Brain microvascular endothelial cell (primary cell): ENCODE measurements at places on chromosomes 1 and 21.

DNA sequence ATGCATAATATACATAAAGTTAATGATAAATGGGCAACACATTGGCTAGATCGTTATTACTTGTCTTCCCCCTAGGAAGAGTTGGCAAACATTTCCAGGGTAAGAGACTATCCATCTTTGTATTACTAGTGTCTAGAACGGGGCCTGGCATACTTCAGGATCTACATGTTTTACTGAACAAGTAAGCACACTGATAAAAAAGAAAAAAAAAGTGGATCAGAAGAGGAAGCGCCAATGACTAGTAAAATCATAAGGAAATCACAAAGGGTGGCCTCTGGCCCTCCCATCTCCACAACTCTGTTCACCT, 482 bp downstream of the TM2D1 start:
- no peak for DNase-seq

GRCh38 chr1:107626073-107626796, 338.7 kb downstream of the VAV3 start:
- DNase-seq: no peak

DNA sequence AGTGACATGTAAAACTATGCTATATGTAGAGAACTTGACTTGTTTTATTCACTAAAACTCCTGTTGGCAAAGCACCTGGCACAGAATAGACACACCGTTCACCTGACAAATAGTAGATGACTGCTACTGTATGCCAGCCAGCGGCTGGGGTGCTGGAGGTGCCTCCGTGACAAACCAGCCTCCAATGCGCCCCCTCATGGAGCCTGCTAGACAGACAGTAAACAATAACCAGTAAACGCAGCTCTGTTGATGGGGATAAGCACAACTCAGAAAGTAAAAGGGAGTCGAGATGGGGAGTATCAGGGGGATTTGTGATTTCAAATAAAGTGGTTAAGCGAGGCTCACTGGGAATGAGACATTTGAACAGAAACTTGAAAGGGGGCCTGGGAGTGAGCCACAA, 107.2 kb downstream of the PRDM2 start:
- DNase-seq: peak; percentile 18

- DNase-seq: no peak
Measured at GRCh38 chr1:24300971-24301784, 18.0 kb upstream of the GRHL3 start.

- peak; percentile 49 for DNase-seq
Measured at GRCh38 chr1:185561629-185562028, 172.6 kb upstream of the HMCN1 start.

DNA sequence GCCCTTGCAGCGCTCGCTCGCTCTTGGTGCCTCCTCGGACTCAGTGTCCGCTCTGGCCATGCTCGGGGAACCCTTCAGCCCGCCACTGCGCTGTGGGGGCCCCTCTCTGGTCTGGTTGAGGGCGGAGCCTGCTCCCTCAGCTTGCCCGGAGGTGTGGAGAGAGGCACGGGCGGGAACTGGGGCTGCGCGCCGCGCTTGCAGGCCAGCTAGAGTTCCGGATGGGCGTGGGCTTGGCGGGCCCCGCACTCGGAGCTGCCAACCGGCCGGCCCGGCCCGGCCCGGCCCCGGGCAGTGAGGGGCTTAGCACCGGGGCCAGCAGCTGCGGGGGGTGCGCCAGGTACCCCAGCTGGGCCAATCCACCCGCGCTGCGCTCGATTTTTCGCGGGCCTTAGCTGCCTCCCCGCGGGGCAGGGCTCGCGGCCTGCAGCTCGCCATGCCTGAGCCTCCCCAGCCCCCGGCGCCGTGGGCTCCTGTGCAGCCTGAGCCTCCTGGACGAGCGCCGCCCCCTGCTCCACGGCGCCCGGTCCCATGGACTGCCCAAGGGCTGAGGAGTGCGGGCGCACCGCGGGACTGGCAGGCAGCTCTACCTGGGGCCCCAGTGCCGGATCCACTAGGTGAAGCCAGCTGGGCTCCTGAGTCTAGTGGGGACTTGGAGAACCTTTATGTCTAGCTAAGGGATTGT, 217.0 kb upstream of the PKN2 start:
- DNase-seq: no peak

GRCh38 chr1:35807614-35808449, at the start of gene AGO4:
TSS of gene AGO4 (plus strand) at chr1:35808016. CDS start at chr1:35808417, 401 bp downstream.
- DNase-seq: peak; percentile 29

DNA sequence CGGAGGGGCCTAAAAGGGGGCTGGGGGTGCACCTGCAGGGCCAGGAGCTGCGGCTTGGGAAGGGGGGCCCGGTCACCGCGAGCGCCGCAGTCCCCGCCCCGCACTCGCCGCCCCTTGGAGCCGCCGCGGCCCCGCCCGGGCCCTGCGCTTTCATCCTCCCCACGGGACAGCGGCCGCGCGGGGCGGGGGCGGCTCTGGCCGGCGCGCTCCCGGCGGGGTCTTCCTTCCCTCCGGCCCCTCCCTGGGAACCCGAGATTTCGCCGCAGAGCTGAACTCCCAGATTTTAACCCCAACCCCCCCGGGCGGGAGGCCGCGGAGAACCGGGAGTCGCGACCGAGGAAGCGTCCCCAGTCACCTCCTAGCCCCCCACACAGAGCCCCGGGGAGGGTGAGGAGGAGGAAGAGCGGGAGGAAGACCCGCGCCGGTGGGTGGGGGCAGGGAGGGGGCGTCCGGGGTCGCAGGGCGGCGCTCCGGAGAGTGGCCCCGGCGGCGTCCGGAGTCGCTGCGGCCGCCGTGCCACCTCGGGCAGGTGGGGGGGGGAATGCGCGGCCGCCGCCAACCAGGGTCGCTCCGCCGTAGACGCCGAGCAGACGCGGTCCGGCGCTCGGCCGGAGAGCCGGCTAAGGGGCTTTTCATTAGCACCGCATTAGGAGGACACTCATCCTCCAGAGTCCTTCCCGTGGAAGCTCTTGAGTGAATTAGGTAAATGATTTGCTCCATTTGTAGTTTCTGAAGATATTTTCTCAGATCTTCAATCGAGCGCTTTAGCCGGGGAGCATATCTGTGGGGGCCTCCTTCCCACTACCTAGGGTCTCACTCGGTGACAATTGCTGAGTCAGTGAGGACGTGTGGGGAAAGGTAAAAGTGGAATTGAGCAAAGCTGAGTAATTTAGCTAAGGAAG, 31.6 kb upstream of the NFIA start:
- DNase-seq: no peak

DNA sequence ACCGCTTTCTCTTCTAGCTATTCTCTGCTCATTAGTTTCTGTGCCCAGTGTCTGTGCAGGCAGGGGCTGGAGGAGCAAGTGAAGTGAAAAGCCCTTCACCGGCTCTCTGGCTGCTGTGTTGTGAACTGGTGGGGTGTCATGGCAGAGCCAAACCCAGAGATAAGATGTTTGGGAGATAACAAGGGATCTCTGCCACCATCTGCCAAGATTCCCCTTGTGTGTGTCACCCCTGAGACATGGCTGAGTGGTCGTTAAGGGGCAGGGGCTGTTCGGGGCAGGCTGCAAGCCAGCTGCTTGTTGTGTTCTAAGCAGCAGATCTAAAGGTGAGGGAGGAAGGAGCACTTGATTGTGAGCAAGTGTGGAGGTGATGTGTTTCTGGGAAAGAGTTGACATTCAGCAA, 24.5 kb downstream of the CNIH3 start:
- no peak for DNase-seq

- DNase-seq: no peak
Measured at GRCh38 chr1:151516031-151516511, 4.9 kb downstream of the CGN start.

GRCh38 chr1:48216941-48217340, 5.6 kb upstream of the SLC5A9 start:
- no peak for DNase-seq

DNA sequence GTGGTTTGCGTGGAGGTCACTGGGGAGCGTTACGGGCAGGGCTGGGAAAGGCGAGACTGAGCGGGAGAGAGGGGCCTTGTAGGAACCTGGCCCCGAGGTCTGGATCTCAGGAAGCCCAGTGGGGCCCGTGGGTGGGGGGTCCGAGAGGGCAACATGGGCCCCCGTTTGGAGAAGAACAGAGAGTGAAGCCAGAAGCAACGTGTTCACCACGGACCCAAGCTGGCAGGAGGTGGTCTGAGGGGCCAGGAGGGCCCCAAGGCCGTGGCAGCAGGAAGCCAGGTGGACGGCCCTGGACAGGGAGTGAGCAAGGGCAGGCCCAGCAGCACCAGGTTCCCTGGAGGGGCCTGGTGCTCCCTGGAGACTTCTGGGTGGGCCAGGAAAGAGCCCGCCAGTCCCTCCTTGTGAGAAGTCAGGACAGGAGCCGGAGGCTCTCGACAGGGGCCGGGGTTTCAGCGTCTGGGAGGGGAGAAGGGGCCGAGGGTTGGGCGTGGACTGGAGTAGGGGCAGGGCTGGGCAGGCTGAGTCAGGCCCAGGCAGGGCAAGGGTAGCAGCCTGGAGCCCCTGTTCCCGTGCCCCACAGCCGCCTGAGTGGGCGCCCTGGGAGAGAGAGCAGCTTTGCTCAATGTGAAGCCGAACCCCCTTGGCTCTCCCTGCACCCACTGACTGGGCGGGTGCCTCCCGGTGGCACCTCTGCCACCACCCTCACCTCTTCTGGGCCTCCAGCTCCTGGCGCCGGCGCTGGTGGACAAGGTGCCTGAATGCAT, 33.5 kb downstream of the CFAP74 start:
- no peak for DNase-seq
